ENCODE measurements at places on chromosomes 2 and 18.

DNA sequence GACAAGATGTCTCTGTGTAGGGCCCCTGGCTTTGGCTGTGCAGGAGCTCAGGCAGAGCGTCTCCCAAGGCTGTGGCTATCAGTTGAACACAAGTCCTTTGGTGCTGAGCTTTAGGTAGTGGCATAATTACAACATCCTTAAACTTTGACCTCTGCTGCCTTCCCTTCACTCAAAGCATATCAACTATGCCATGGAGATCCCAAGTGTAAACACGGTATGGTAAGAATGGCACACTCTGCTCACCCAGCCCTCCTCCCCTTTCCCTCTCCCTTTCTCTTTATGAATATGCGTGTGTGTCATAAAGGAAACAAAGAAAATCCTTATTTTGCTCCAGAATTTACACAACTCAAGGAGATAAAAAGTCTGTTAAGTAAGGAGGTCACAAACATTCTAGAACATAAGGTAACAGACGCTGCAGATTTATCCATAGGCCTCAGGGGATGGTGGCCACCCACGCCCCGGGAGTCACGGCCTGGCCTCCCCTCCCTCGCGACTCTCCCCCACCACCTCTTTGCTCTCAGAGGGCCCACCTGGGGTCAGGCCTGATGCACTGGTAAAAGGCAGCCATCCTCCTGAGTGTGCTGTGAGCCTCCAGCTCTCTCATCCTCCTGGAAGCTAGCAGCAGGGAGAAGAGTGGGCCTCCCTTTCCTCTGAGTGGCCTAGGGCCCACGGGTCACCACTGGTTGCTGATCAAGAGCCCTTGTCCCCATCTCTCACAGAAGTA lies 67.3 kb downstream of the CRACDL start:
- DNase-seq, result no peak

- peak; percentile 52 for DNase-seq
These were observed 12.0 kb upstream of the NTSR2 start for GRCh38 chr2:11681722-11682589.

DNA sequence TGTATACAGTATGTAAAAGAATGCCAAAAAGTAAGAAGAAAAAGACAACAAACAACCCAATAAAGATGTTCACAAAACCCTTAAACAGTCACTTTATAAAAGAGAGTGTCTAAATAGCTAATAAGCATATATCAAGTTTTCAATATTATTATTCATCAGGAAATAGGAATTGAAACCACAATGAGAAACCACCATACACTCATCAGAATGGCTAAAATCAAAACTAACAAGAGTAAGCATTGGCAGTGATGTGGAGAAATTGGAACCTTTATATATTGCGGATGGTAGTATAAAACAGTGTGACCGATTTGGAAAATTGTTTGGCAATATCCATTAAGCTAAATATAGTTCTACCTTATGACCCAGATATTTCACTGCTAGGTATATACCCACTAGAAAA lies 20.5 kb upstream of the TGFA start:
- no peak for DNase-seq

DNA sequence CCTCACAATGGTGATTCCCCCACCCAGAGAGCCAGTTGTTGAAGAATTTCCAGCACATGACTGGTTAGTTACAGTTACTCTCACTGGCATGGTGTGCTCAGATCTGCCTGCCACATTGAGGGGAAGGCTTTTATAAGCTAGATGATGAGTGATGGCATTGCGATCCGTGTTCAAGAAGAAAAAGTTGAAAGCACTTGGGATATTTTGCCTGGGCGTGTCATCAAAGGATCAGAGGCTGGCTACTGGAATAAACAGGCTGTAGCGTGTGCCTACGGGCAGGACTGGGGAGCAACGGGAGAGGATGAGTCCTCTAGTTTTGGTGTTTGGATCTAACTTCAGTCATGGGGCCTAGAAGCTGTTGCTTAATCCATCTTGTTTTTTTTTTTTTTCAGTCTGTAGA lies 175.0 kb downstream of the SETBP1 start:
- no peak for DNase-seq

DNA sequence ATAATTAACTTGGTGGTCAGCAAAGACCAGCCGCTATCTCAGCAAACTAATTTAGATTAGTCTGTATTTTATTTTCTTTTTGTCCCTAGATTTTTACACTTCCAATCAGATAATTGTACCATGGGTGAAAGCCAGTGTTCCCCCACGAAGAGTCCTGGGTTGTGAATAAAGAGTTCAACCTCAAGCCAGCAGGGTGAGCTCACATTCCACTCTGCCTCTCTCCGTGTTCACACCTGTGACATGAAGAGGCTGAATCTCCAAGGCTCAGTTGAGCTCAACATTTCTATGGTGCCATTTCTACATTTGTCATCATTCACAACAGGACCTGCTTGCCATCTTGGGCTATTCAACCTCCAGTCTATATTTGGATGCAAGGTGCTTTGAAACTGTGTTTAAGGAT lies 771.5 kb downstream of the GALR1 start:
- no peak for DNase-seq

- no peak for DNase-seq
These were observed 43.9 kb upstream of the RAPH1 start for GRCh38 chr2:203578759-203579643.

DNA sequence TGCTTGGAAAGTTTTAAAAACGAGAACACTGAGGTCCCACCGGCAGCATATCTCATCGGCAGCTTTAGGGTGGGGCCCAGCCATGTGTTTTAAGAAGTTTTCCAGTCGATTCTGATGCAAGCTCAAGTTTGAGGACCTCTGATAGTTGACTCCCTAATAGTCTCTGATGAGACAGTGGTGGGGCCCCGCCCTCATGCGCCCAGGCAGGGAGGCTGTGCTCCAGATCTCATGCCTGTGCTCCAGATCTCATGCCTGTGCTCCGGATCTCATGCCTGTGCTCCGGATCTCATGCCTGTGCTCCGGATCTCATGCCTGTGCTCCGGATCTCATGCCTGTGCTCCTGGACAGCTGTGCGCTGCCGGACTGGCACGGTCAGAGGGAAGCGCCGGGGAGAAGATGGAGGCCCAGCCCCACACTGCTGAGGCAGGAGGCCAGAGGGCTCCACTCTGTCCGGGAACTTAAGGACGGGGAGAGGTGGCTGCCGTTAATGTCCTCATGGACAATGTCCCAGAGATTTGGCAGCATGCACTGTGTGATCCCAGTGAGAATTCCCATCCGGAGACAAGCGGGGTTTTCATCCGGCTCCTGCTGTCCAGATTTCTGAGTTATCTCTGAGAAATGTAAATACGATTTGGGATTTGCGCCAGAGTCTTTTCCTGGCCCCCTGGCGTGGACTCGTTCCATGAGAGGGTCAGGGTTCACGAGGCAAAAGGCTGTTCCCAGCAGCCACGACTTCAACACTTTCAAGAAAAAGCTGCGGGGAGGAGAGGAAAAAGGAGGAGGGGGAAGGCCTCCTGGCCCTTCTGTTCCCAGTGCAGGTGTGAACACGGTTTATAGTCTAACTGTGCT lies 9.4 kb upstream of the COLEC11 start:
- DNase-seq, result no peak

DNA sequence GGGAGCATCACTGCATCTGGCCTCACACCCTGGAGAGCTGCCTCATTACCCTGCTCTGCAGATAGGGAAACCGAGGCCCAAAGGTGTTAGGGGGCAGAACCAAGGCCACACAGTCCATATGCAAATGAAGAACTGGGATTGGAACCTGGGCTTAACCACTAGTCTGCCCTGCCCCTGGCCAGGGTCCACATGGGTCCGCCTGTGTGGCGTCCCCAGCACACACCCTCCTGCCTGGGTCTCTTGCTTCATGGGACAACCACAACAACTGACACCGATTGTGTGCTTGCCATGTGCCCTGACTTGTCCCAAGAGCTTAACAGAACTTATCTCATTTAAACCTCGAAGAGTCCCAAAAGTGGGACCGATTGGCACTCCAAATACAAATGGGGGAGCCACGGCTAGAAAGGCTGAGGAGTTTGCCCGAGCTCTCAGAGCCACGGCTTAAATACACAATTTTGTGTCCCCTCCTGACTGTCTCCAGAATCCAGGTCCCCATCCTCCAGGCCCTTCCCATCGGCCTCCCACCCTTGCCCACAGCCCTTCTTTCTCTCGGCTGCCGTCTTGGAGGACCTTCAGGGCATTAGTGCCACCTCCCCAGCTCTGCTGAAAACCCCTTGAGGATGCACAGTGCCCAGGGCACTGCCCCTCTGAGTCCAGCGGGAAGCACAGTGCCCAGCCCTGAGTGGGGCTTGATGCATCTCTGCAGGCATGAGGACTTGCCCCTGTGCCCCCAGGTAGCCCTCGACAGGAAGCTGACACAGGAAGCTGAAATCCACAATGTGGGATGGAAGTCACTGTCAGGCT lies 5.8 kb upstream of the DUSP2 start:
- DNase-seq, result no peak
